ENCODE measurements at places on chromosomes 11 and 22.

GRCh38 chr22:46357711-46358520 lies 22.4 kb downstream of the TRMU start:
- no peak for DNase-seq

DNA sequence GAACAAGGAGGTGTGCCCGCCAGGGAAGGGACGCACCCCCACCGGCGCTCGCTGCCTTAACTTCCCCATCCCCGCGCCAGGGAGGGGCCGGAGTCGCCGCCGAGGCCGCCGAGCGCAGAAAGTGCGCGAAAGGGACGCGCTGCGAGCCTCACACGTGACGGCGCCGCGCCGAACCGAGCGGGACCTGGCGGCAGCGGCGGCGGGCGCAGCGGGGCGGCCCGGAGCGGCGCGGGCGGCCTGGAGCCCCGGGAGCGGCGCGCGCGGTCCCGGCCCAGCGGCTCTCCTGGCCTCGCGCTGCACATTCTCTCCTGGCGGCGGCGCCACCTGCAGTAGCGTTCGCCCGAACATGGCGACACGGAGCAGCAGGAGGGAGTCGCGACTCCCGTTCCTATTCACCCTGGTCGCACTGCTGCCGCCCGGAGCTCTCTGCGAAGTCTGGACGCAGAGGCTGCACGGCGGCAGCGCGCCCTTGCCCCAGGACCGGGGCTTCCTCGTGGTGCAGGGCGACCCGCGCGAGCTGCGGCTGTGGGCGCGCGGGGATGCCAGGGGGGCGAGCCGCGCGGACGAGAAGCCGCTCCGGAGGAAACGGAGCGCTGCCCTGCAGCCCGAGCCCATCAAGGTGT lies at the start of gene SORL1:
Gene SORL1 (plus strand): TSS at position 329 of the 623 bp plus-strand sequence. CDS start 18 bp downstream, at position 347.
- peak; percentile 66 for DNase-seq

GRCh38 chr11:16002942-16003341 lies 353.4 kb downstream of the SOX6 start:
- DNase-seq = no peak

DNA sequence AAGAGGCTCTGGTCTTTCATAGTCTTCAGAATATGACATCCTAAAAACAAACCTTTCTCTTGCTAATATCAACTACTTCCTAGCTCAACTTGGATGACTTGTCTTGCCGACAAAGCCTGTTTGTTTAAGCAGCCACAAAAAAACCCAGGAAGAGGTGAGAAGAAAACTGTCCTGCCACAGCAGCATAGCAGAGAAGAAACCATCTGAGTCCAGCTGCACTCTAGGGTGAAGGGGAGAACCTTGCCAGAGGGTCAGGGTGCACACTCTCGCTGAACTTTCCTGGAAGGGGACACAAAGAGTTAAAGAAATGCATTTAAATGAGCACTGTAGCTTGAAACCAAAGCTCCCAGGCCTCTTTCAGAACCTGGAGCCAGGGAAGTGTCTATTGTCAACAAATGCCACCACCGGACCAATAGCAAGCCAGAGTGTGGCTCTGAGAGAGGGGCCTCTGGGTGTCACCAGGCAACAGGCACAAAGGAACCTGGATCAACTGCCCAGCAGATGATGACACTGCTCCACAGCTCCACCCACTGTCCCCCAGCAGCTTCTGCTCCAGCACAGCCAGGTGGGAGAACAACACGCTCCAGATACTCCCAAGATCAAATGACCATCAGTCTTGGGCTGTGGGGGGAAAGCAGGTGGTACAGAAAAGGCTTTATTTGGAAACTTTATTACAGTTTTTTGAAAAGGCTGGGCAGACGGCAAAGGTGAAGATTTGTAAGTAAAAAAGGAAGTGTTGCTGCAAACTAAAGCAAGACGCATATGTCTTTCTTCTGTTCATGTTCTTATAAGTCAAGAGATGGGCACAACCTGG lies 105.7 kb downstream of the RASSF10 start:
- DNase-seq = no peak

DNA sequence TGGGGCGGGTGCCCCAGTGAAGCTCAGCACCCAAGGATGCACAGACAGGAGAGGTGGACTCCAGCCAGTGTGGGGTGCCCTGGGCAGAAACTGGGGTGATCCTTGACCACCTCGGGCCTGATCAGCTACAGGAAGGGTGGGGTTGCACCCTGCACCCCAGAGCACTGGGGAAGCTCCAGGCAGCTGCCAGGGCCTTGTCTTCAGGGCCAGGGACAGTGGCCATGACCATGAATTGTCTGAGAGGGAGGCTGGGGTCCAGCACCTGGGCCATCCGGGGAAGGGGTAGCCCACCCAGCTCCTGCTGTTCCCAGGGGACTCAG lies 17.6 kb downstream of the IL17REL start:
- no peak for DNase-seq

- no peak for DNase-seq
These were observed 1153.0 kb upstream of the TENM4 start for GRCh38 chr11:80593648-80594374.
